ENCODE measurements at places on chromosomes 2 and 18. TPM values are rescaled to one million over a fixed set of nuclear protein-coding genes. Genes with fewer than 3 reads are reported as not detected.

Gene SNTG2
- not detected for total RNA-seq

Gene NEU2
- total RNA-seq: not detected

Gene GTF2A1L
- not detected for total RNA-seq

Gene DUSP28
- total RNA-seq: 3.7 TPM

Gene PCARE
- total RNA-seq: not detected

Gene C1GALT1C1L
- total RNA-seq: 0.21 TPM

Gene TNS1
- total RNA-seq: 4.3 TPM

Gene ASPRV1
- total RNA-seq: not detected

Gene GAREM1
- 6.8 TPM for total RNA-seq

Gene ANO7
- 0.79 TPM for total RNA-seq

Gene IL36B
- total RNA-seq: not detected

Gene MAL
- total RNA-seq: 6.1 TPM

Gene EVX2
- total RNA-seq: not detected

Gene NAT8
- not detected for total RNA-seq

Gene EDAR
- 0.42 TPM for total RNA-seq

Gene ATOH8
- total RNA-seq: 0.07 TPM

Gene FASTKD2
- total RNA-seq: 35.2 TPM

Gene SERPINB4
- 5.0 TPM for total RNA-seq

Gene CNRIP1
- 0.33 TPM for total RNA-seq

Gene AGXT
- not detected for total RNA-seq

Gene PROKR1
- total RNA-seq: not detected

Gene ARHGAP28
- total RNA-seq: 1.4 TPM

Gene GPR45
- not detected for total RNA-seq

Gene NPHP1
- 4.1 TPM for total RNA-seq

Gene MYOM1
- total RNA-seq: 0.09 TPM

Gene SCYGR6
- not detected for total RNA-seq

Gene C2orf66
- 0.56 TPM for total RNA-seq

Gene SERPINB10
- 0.28 TPM for total RNA-seq

Measured in airway epithelial cell (primary cell).